ENCODE measurements at places on chromosomes 1 and 21. TPM values are rescaled to one million over a fixed set of nuclear protein-coding genes. Genes with fewer than 3 reads are reported as not detected.

GRCh38 chr1:104702731-104703130 lies 953.0 kb downstream of the AMY1C start:
- no peak for DNase-seq

DNA sequence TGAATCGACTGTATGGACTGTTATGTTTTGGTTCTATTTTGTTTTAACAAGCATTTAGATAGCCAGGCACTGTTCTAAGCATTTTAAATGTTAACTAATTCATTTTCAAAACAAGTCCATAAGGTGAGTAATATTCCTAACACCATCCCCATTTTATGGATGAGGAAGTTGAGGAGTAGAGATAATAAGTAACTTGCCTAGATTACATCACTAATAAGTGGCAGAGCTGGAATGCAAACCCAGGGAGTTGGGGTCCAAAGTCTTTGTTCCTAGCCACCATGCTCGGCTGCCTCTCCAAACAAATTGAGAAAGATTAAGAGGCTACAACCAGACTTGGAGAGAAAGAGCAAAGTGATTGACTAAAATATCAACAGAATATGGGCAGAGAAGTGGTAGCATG lies 12.6 kb upstream of the LEPR start:
- no peak for DNase-seq

- no peak for DNase-seq
Measured at GRCh38 chr1:28933277-28933676, 18.9 kb downstream of the EPB41 start.

GRCh38 chr1:158180741-158181576 lies at the start of gene CD1D:
Gene CD1D (plus strand): TSS chr1:158180895. CDS start chr1:158181102, 207 bp downstream.
- DNase-seq, result no peak

GRCh38 chr1:97433094-97433823 lies 487.6 kb downstream of the DPYD start:
- DNase-seq, result no peak

GRCh38 chr1:74679811-74680210 lies 6.2 kb upstream of the ERICH3 start:
- no peak for DNase-seq

NHLH2 gene
- total RNA-seq, result not detected

GRCh38 chr21:15289896-15290841 lies 225.4 kb upstream of the NRIP1 start:
- no peak for DNase-seq

All from HCT116 (cell line).